GM18507 (cell line): ENCODE measurements at places on chromosomes 16 and 17.

DNA sequence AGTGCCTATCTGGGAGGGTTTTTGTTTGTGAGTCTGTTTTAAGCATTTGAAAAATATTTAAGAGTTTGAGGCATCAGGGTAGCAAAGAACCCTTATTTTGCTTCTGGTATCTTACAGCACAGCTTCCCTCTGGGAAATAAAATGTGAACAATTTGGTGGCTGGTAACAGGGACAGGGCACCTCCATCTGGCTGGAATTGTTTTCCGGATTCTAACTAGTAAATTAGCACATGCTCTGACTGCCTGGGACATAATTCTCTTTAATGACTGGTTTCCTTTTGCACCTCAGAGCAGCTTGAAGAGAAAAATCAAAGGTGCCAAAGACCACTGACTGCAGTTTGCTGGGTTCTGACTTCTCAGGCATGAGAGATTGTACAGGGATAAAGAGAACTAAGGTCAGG is 469.1 kb downstream of the GRIN2A start:
- no peak for DNase-seq

- DNase-seq, result no peak
These were observed 40.8 kb downstream of the NT5M start for GRCh38 chr17:17343896-17344506.

DNA sequence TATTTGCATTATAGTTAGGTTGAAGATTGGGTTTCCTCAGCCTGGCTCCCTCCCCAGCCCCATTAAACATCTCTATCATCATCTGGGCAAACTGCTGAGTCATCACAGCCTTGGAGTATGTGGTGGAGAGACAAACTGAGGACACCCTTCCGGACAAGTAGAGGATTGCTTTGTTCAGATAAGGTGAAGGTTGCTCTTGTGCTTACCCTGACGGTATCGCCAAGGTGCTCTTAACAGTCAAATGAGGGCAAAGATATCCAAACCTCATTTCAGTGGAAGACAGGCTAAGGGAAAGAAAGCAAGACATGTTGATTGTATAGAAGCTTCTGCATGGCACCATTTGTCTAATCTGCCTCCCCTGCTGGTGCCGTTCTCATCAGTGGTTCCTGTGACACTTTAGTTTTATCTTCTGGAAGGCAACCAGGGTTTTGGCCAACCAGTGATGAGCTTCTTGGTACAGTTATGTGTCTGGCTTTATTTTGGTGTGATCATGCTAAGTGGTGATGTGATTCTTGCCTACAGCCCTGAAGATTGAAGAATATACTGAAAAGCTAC is 56.9 kb upstream of the LGALS9 start:
- no peak for DNase-seq

DNA sequence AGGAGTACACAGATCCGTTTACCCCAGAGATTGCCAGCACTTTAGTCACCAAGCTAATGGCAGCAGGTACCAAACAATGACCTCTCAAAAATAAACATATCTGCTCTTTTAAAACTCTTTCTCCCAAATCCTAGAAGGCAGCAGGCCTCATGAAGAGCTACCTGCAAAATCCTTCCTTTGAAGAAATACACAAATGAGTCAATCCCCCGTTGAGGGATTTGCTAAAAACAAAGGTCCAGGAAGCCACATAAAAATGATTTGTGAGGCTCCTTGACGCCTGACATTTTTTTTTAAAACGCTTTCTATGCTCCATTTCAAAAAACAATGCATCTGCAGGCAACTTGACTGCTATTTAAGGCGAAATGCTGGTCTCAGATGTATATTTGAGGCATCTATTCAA is 58.2 kb downstream of the NACA2 start:
- DNase-seq, result no peak

GRCh38 chr16:9081158-9081557 is 10.3 kb upstream of the HAPSTR1 start:
- DNase-seq, result no peak

GRCh38 chr16:15996432-15997109 is 47.2 kb downstream of the ABCC1 start:
- DNase-seq, result no peak

GRCh38 chr16:58022601-58023371 is 2.8 kb upstream of the MMP15 start:
- no peak for DNase-seq

DNA sequence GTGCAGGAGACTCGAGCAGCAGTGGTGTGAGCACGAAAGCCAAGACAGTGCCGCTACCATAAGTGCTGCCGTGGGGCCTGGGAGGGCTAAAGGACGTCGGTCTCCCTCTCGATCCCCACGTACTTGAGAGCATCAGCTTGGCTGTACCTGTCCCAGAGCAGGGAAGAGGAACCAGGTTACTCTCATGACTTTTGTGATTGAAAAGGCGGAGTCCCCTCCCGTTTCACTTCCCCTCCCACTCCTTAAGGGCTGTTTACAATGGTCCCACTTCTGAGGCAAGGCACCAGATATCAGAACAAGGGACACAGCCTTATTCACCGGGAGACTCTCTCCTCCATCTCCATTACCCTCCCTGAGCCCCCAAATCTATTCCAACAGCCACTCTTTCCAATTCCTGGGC is 20.1 kb downstream of the CNTNAP1 start:
- no peak for DNase-seq

DNA sequence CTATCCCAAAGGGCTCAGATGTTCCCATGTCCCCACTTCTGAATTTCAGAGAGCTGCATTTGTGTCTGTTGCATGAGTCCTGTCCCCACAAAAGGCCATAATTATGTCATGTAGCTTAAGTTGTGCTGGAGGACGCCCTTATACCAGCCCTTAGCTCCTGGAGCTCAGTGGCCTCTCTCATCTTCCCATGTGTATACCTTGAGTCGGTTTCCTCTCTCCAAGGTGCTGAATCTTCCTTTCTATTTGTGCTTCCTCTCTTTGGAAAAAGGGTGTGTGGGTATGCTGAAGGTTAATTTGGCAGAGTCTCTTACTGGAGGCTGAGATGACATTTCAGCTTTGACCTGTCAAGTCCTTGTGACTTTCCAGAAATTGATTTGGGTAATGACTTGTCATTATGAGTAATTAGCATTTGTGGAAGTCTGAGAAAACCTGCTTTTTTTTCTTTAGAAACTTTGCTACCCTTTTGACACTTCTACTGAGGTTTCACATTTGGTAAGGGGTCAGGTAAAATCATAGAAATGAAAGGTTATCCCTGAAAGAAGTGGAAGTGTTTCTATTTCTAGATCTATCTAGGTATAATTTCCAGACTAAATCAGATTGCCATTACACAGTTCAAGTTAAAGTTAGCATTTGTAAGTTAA is 185.4 kb downstream of the ABCC12 start:
- no peak for DNase-seq

DNA sequence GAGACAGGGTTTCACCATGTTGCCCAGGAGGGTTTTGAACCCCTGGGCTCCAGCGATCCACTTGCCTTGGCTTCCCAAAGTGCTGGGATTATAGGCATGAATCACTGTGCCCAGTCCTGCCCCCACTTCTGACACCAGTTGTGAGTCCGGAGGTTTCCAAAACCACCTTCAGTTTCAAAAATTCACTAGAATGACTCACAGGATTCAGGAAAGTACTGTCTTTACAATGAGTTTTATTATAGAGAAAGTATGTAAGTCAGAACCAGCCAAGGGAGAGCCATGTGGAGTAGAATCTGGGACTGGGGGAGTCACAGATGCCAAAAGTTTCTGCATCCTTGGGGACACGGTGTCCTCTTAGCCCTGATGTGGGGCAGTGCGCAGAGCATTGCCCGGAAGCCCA is 55.1 kb downstream of the PLD6 start:
- DNase-seq, result no peak

GRCh38 chr17:39198186-39198566 is 707 bp upstream of the CACNB1 start:
- no peak for DNase-seq

- DNase-seq, result no peak
These were observed 104.5 kb downstream of the C16orf78 start for GRCh38 chr16:49478107-49478506.

DNA sequence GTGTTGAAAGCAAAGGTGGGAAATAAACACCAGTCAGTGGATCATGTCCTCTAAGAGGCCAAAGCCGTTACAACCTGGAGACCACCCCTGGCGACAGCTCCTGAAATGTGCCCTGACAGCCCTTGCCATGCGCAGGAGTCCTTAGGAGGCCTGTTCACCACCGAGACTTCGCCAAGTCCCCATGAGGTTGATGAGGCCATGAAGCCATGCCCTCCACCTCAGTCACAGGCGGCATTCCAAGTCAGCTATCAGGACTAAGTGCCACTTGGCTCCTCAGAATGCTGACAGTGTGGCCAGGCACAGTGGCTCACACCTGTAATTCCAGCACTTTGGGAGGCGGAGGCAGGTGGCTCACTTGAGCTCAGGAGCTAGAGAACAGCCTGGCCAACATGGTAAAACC is 27.1 kb downstream of the ADAM11 start:
- DNase-seq, result no peak

DNA sequence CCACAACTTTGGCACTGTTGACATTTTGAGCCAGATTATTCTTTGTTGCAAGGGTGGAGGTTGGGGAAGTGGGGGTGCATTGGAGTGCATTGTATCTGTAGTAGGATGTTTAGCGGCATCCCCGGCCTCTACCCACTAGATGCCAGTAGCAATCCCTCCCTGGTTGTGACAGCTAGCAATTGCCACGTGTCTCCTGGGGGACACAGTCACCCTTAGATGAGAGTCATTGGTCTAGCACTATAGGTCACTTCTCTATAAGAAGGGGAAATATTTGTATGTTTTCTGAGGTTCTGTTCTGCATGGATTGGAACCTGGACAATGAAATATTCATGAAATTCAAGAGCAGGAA is 32.4 kb downstream of the MSI2 start:
- DNase-seq, result no peak

DNA sequence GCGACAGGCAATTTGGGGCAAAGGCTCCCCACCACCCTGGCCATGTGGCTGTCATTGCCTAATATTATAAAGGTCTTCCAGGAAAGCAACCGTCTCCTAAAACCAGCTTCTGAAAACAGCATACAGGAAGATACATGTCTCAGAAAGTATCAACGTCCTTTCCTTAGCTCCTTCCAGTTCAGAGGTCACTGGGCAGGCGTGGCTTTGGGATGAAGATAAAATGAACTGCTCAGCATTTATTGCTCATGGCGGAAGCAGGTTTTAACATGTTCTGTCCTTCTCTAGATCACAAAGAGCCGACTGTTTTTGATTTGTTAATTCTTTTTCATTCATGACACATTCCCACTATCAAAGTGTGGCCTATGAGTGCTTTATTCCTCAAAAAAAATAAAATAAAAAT is 8.0 kb downstream of the CFAP20 start:
- DNase-seq, result no peak

- no peak for DNase-seq
These were observed 211.0 kb upstream of the MAF start for GRCh38 chr16:79811541-79811940.

- DNase-seq, result no peak
These were observed 608.5 kb downstream of the MAF start for GRCh38 chr16:78992001-78992400.

DNA sequence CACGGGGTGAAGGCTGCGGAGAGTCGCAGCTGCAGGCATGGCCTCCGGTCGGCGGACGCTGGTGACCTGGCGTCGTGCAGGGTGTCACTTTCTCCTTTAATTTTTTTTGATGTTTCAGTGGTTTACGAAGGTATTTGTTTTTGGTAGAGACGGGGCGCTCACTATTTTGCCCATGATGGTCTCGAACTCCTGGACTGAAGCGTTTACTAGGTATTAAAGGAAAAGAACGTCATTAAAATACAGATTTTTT is 17.1 kb downstream of the ZNF213 start:
- DNase-seq, result no peak

- no peak for DNase-seq
These were observed 334.9 kb downstream of the WWOX start for GRCh38 chr16:78434401-78434800.

DNA sequence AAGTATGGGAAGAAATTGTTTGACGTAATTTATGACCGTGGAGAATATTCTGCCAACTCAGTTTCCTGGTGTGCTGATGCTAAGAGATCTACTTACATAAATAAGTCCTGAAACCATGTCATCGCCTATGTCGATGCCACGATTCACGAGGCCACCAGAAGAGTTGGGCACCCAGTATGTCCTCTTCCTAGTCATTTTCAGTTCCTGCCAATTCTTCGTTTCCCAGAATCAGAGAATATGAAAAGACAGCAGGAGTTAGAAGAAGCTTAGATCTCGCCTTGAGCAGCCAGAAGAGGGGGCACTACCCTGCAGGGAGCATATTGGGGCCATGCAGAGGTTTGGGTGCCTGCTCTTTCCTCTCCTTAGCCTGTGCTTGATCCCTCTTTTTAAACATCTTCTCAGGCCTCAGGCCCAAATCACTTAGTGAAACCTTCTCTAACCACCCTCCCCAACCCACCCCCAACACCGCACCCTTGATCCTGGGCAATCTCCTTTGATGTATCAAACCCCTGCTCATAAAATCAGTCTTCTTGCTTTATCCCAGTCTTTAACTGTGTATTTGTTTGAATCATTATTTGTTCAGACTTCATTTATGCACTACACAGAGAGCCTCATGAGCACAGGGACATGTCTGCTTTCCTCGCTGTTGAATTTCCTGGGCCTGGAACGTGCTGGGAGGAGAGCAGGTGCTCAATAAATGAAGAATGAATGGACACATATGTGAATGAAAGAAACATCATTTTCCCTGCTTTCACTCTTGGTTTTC is 12.2 kb upstream of the LONP2 start:
- peak; percentile 12 for DNase-seq

DNA sequence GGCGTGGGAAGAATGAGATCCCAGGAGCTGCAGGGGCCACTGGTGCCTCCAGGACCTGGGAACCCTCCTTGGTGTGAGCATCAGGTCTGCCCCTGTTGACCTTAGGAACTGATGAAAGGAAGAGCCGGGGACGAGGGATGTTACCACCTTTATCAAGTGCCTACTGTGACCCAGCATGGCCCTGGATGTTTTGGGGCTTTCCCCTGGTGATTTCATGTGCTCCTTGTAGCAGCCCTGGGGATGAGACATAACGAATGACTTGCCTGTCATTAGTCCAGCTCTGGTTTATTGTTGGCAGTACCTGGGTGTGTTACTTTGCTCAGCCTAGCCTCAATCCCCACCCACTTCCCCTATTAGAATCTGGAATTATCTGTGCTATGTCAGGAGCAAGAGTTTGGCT is 39.9 kb downstream of the WSCD1 start:
- DNase-seq, result no peak

GRCh38 chr17:30137158-30137557 is 20.5 kb downstream of the NSRP1 start:
- no peak for DNase-seq

DNA sequence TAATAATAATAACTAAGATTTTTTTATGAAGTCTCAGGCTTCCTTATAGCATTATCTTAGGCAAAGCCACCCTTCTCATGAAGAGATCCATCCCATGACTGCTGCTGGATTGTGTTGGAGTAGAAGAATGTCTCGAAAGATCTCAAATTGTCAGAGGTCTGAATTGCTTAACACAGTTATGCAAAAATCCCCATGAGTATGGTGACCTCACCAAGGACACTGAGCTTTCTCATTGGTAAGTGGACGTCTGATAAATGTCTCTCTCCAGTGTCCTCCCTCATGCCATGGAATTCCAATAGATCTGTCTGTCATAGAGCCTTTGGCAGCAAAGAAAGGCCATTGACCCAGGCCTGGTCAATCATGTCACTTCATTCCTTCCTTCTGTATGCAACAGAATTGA is 264.5 kb downstream of the CDH11 start:
- no peak for DNase-seq
